ENCODE measurements at places on chromosomes 3 and 15.

DNA sequence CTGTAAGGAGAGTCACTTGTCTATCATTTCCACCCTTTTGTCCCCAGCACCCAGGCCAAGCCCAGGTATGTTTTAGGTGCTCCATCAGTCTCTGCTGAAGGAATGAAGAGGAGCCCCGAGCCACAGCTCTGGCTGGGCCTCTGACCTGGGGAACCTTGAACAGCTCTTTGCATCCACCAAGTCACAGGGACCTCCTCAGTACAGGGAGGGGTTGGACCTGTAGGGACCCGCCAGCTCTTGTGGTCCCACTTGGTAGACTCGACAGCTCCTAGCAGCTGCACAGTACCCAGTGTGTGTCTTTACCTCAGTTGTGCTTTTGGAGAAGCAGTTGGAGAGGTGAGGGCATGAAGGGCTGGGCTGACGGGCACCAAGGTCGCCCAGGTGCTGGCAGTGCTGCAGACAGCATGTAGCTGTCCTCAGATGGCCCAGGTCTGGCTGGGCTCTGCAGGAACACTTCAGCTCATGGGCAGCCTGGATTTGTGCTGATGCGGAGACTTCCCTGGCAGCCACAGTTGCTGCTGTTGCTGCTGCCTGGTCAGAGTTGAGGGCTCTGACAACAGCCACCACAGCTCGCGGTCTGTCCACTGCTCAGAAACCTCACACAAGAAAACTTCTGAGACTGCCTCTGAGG lies 123.6 kb downstream of the CACNA1D start:
- no peak for DNase-seq

DNA sequence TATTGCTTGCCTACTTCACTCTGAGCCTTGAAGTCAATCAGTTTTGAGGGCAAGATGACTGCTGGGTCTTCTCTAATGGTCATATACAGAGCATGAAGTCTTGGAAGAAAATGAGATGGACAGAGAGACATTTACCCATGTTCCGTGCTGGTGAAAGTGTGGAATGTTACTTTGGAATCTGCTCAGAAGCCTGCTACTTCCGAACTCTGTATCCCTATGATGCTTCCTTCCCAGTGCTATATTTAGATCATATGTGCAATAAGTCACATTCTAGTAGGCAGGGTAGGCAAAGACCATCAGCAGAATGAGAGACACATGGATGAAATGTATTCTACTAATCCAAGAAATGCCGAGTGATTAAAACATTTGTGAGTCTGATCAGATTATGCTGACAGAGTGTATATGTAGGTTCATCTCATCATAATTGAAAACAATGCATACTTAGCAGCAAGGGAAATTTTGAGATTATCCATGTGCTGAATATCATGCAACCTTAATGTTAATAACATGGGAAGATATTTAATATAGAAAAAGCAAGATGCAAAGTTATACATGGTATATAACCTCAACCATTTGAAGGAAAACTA lies 60.5 kb downstream of the RAB7A start:
- DNase-seq: no peak

GRCh38 chr15:50889589-50889988 lies 18.9 kb upstream of the AP4E1 start:
- no peak for DNase-seq

DNA sequence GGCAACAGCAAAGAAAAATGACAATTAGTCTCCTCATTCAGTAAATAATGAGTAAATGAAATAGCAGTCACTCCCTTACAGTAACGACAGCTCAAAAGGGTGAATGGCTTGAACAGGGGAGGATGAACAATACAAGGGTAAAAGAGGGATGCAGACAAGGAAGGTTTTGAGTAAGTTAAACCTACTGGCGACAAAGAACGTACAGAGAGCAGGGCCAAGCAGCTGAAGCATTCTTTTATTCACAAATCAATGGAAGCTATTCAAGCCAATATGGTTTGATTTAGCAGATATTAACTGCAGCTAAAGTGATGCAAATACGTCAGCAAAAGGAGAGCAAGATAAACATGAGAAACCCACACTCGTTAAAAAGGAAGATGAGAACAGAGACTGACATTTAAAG lies 90.7 kb upstream of the ICE2 start:
- DNase-seq: no peak

DNA sequence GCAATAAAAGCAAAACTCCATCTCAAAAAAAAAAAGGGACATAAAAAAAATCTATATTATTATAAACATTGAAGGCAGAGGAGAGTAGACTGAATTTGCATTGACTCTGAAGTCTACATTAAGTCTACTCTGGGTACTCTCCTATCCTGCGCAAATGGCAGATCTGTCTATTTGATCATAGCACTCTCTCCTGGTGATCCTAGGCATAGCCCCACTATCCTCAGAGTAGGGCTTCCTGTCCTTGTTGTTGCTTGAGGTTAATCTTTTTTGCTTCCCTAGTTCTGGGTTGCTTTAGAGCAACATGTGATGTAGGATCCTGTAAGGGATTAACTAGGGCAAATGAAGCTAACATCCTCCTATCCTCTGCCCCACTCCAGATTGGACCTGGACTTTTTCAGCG lies 82.1 kb upstream of the LRRFIP2 start:
- DNase-seq: no peak
